ENCODE measurements at places on chromosomes 5 and 9. TPM values are rescaled to one million over a fixed set of nuclear protein-coding genes. Genes with fewer than 3 reads are reported as not detected.

- peaks cover 2% of the 10 kb centered on the region for H3K4me1 ChIP-seq
- no peak overlapping the region for H3K4me3 ChIP-seq
- H3K27me3 ChIP-seq, result no peaks in the 10 kb centered on the region
- no peak overlapping the region for H3K27ac ChIP-seq
Observed at GRCh38 chr5:58188262-58188651, 271.6 kb downstream of the PLK2 start.

DNA sequence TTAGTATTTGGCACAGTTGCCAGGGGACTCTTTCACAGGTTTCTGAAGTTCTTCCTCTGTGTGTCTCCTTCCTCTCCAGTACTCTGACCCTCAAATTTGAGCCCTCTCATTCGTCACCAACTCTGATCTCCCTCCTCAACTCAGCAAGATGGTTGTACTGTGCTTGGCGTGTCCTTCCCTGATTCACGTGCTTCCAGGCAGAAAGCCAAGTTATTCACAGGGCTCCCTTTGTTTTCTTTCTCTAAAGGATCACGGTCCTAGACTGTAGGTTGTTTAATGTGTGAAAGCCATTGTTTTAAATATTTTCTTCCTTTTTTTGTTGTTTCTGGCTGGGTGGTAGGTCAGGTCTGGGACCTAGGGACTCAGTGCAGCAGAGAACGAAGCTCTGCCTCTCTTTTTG is 142.9 kb downstream of the DMAC1 start:
- no peaks in the 10 kb centered on the region for H3K27me3 ChIP-seq
- H3K36me3 ChIP-seq, result no peaks in the 10 kb centered on the region

DNA sequence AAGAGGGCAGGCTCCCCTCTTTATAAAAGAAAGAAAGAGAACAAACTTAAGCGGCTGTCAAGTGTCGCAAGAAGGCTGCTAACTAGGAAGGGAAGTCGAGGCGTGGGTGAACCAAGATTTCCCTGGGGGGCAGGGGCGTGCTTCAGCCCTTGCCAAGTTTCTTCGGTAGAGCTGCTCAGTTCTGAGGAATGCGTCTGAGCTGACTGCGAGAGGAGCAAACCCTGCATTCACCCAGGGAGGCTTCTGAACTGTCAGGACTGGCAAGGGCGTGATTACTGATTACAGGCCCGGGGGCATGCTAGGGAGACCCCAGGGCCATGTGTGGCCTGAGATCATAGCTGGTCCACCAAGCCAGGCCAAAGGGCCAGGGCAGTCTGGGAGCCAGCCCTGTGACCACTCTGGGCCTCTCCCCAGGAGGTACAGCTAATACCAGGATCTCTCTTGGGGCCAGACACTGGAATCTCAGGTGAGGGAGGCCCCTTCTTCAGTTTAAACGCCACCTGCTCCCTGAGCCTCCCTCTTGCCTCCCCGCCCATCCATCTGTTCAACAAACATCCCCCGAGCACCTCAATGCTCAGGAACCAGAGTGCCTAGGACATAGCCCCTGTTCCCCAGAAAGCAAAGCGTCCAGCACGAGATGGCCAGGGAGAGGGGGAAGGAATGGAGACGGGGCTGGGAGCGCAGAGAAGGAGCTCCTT is 30.9 kb downstream of the SARDH start:
- no peak overlapping the region for H3K4me3 ChIP-seq
- H3K36me3 ChIP-seq, result no peaks in the 10 kb centered on the region
- no peaks in the 10 kb centered on the region for H3K27me3 ChIP-seq
- peaks cover 9% of the 10 kb centered on the region for H3K4me1 ChIP-seq
- H3K27ac ChIP-seq, result no peak overlapping the region

DNA sequence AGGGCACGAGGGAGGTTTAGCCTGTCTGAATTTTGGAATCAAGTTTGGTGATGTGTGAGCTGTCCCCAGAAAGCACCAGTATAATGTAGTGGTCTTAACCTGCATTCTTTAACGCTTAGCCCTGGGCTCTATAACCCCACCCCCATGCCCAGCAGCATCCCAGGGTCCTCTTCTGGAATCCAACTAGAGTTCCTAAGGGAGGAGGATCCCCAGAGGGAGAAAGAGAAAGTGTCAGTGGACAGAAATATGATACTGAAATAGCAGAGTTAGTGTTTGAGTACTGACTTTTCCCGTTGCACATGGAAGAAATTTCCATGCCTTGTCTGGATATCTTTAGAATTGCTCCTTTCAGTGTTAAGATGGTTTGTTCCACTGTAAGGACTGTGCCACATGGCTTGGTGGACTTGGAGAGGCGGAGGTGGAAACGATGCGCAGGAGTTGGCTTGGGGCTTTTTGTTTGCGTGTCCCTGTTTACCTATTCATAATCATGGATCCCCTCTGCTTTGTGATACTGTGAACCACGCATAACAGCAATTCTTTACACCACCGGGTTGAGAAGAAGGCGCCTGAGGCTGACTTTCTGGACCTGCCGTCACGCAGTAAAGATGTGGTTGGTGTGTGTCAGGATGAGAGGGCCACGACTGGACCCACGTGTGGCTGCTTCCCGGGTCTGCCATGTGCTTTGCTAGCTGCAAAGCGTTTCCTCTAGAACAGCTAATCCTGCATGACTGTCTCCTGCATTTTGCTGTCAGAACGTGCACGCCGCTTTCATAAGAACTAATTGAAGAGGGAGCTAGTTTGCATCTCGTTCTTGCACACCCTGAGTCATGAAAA is 142.3 kb downstream of the SMARCA2 start:
- H3K36me3 ChIP-seq, result no peaks in the 10 kb centered on the region
- no peak for DNase-seq
- H3K27me3 ChIP-seq, result no peaks in the 10 kb centered on the region
- H3K27ac ChIP-seq, result peak overlapping the region; percentile 58
- peaks cover 14% of the 10 kb centered on the region for H3K4me1 ChIP-seq
- H3K4me3 ChIP-seq, result no peak overlapping the region

MAPK9 gene
- 43.7 TPM for total RNA-seq

TTC23L gene
- total RNA-seq, result 1.2 TPM

SEMA5A gene
- total RNA-seq, result 8.9 TPM

DDX4 gene
- total RNA-seq, result not detected

DNA sequence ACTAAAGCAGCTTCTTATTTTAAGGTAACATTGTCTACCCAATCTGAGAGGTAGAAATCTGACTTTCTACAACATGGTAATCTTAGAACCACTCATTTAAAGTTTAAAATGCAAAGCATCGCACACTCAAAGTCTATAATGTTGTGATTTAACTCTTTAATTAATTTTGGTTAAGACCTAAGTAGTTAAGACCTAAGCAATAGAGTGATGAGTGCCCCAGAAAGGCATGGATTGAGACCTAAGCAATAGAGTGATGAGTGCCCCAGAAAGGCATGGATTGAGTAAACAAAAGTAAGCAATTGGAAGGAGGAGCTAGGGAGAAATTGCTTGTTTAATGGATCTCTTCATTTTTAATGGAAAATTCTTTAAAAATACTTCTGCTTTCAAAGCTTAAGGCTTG is 86.8 kb downstream of the NLN start:
- no peak overlapping the region for H3K27ac ChIP-seq
- DNase-seq, result no peak
- no peak overlapping the region for H3K4me3 ChIP-seq

POLK gene
- 9.0 TPM for total RNA-seq

DNA sequence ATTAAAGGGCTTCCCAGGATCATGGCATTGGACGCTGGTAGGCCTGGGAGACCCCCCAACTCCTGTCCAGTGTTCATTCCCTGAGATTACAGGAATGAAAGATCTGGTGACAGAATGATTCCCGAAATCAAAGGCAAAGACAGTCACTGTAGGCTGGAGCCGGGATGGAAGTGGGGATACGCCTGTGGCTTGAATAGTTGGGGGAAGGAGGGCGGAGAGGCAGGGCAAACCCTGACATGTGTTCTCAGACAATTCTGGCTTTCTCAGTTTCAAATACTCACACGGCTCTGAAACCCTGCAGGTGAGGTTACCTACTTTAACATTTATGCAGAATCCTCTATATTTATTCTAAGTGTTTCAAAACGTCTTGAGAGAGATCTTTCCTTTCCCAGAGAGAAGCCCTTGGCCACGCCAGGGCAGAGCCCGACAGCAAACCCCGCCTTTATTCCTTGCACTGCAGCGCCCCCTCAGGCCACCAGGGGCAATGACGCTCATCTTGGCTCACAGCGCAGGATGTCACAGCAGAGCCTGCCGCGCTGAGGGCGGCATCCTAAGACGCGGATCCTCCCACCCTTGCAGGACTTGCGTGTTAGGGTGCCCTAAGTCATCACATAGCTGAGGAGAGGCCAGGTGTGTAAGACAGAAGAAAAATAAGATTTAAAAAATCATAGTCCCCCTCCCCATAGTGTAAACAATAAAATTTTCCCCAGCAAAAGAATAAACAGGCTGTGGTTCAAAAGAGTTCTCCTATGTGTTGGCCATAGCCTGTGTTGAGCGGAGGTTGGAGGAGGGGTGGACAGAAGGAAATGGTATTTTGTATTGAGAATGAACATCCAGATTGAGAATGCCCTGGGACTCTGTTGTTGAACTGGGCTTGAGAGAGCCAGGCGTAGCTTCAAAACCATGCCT is 284.5 kb downstream of the NTRK2 start:
- H3K36me3 ChIP-seq, result no peaks in the 10 kb centered on the region
- no peaks in the 10 kb centered on the region for H3K27me3 ChIP-seq
- DNase-seq, result peak; percentile 56
- no peaks in the 10 kb centered on the region for H3K4me1 ChIP-seq
- H3K4me3 ChIP-seq, result no peak overlapping the region
- H3K27ac ChIP-seq, result no peak overlapping the region

GRCh38 chr5:14490309-14490711 is 91.3 kb upstream of the OTULINL start:
- H3K4me3 ChIP-seq, result no peak overlapping the region
- H3K36me3 ChIP-seq, result peaks cover 16% of the 10 kb centered on the region
- no peak for DNase-seq
- no peak overlapping the region for H3K27ac ChIP-seq
- no peaks in the 10 kb centered on the region for H3K27me3 ChIP-seq
- no peaks in the 10 kb centered on the region for H3K4me1 ChIP-seq

DNA sequence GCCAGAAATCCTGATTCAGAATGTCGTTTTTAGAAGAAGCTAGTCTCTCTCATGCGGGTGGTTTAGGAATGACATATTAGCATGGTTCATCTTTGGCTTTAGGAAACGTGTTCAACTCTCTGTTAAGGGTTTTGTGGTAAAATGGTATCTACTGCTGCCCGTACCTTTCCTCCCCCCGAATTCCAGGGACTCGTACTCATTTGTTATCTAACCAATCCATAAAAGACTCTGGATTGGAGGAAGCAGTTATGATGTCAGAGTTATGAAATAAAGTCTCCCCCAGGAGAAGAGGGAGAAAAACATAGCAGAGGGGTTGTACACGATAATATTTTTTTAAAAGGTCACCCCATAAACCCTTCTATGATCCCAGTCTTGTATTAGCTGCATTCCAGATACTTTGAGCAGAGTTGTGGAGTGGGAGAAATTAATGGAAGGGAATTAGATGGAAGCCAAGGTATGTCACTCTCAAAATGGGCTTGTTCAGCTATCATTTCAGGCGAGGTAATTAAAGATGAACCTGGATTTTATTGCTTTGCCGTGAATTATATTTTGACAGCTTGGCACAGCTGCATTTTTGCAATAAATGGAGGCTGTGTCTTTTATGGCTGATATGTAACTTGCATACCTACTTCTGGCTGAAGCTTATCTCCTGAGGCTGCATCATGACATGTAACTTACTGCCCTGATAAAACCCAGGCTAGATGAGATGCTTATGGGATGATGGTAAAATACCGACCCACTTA is 31.3 kb downstream of the RAI14 start:
- H3K27ac ChIP-seq, result no peak overlapping the region
- peaks cover 6% of the 10 kb centered on the region for H3K36me3 ChIP-seq
- no peak for DNase-seq
- H3K27me3 ChIP-seq, result no peaks in the 10 kb centered on the region
- peaks cover 17% of the 10 kb centered on the region for H3K4me1 ChIP-seq

GRCh38 chr9:137783521-137783920 is 94.1 kb upstream of the CACNA1B start:
- H3K36me3 ChIP-seq, result peaks cover 37% of the 10 kb centered on the region
- H3K4me1 ChIP-seq, result peaks cover 4% of the 10 kb centered on the region
- no peak overlapping the region for H3K4me3 ChIP-seq
- no peak for DNase-seq
- H3K27me3 ChIP-seq, result no peaks in the 10 kb centered on the region
- H3K27ac ChIP-seq, result no peak overlapping the region

GRCh38 chr5:142974409-142974808 is 204.2 kb downstream of the ARHGAP26 start:
- H3K27ac ChIP-seq, result no peak overlapping the region
- H3K4me1 ChIP-seq, result no peaks in the 10 kb centered on the region
- H3K4me3 ChIP-seq, result no peak overlapping the region

DNA sequence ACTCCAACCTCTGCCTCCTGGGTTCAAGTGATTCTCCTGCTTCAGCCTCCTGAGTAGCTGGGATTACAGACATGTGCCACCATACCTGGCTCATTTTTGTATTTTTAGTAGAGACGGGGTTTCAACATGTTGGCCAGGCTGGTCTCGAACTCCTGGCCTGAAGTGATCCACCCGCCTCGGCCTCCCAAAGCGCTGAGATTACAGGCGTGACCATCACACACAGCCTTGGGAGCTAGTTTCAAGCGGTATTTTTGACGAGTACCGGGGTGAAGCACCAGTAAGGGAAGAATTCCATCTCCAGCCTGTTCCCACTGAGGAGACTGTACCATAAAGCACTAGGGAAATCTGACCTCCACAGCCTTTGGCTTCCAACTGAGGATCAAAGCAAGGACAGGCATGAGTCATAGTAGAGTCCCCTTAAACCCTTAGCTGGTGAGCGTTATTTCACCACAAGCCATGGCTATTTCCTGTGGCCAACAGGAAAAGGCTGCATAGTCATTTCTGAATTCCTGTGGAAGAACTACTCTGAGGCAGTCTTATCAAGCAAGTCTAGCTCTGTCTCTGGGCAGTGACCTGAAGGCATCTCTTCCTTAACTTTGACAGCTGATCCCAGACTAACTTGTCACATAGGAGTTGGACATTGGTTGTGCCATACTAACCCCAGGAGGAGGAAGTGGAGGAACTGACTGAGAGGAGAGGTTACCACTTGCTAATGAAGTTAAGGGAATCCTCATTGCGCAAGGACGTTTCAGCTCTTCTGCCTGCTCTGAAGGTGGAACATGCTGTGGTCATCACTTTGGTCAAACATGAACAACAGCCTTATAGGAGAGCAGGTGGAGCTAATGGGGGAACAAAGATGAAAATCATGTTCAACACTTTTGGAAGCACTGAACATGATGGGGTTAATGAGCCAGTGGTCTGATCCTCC is 85.8 kb upstream of the DMRT1 start:
- H3K27ac ChIP-seq, result no peak overlapping the region
- no peak for DNase-seq
- no peaks in the 10 kb centered on the region for H3K27me3 ChIP-seq
- H3K4me1 ChIP-seq, result no peaks in the 10 kb centered on the region
- H3K36me3 ChIP-seq, result no peaks in the 10 kb centered on the region
